MCF 10A (cell line): ENCODE measurements at places on chromosomes 11 and 22.

DNA sequence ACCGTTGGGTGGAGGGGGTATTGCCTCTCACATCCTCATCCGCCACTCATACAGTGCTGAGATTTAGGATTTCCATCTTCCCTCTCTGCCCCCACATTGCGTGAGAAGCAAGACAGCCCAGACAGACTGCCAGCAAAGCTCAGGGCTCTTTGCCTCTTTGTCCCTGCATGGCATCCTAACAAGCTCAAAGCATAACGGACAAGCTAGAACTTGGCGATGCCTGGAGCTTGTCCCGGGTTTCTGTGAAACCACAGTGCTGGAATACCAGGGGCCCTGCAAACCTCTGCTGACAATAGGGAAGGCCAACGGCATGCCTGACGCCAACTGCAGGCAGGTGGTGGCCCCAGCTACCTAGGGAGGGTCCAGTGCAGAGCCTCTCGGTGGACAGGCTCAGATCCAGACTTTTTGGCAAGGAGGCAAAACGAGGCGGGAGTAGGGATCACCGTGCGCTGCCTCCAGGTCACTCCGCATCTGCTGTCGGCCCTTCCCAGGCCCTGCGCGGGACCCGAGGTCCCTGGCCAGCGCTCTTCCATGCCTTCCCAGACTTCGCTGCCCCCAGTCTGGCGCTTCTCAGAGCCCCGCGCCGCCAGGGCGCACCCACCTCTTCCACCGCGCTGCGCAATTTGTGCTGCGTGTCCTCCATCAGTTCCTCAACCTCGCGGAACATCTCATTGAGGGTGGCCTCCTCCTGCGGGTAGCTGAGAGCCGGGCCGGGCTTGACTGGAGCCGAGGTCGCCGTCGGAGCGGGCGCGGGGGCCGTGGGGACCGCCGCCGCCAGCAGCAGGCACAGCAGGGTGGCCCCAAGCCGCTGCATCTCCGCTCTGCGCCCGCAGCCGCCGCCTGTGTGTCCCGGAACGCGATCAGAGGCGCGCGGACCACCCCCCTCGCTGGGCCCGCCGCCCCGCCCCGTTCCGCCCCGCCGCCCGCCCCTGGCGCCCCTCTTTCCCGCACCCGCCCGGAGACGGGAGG lies at the start of gene DKK3:
DKK3 (minus strand) TSS at position 858 of the 969 bp plus-strand sequence; CDS start at position 814, 44 bp downstream.
- no peak for DNase-seq

DNA sequence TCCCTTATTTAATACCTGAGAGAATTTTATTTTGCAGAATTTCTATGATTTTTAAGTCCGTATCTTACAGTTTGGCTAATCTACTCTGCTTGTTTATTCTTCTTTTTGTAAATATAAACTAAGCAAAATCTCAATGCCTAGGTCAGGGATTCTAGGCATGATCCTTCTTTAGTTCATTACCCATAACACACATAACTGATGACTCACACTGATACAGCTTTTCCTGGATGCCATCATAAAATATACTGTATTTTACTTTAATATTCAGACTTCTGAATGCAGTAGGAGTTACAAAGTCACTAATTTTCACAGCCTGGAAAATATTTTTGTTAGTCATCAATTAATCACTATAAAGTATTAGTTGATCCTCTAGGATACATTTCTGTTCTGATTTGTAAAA lies 898.2 kb upstream of the RAG2 start:
- no peak for DNase-seq

- DNase-seq = no peak
Measured at GRCh38 chr11:86220653-86221052, 23.9 kb upstream of the EED start.

DNA sequence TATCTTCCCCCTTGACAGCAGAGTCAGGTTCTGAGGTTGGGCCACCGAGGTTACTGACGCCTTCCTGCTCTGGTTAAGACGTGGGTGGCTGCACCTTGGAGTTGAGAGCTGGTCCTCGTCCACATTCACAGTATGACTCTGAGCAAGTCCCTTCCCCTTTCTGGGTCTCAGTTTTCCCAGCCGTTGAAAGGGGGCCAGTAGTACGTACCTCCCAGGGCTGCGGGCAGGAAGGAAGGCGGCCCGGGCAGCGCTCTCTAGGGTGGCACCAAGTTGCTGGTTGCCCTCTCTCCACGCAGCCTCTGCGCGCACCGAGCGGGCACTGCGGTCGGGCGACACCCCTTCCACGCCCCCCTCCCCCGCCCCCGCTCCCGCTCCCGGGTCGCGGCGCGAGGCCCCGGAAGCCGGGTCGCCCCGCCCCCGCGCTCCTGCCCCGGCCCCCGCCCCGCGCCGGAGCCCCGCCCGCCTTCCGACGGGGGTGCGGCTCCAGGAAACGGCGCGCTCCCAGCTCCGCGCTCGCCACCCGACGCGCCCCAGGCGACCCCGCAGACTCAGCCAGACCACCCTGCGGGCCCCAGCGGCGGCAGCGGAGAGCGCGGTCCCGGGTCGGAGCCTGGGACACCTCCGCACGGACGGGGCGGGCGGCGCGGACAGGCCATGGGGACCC lies at the start of gene EHBP1L1:
EHBP1L1 (plus strand) TSS at position 486 of the 664 bp plus-strand sequence. CDS start 250 bp downstream, outside the sequence.
- peak; percentile 65 for DNase-seq

- no peak for DNase-seq
Measured at GRCh38 chr22:48410536-48410935, 1417.1 kb downstream of the BRD1 start.

- no peak for DNase-seq
Measured at GRCh38 chr11:113504071-113504470, 28.9 kb upstream of the DRD2 start.

GRCh38 chr11:103887001-103887658 lies 149.3 kb upstream of the DDI1 start:
- no peak for DNase-seq

DNA sequence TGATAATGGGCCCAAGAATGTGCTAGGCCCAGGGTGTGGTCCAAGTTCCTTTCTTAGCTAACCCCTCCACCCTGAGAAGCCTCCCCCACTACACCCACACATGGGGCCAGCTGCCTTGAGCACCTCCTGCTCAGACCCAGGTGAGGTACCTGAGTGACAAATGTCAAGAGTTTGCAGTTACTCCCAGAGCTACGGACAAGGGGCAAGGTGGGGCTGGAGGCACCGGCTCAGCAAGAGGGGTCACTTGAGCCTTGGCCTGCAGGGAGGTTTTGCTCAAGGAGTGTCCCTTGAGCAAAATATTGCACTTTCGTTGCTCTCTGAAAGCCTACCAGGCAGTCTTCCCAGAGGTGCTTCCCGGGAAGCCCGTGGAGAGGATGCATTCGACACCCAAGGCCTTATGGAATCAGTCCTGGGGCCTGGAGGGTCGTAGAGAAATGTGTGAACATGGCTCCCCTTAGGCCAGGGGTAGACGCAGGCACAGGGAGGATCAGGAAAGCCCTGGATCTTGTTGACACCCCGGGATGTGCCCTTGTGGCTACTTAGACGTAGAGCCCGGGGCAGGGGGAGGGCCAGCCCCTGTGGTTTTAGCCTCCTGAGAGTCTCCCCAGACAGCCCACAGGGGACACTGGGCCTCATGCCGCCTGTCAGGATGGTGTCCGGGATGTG lies 114.2 kb downstream of the KCNQ1 start:
- DNase-seq = no peak

DNA sequence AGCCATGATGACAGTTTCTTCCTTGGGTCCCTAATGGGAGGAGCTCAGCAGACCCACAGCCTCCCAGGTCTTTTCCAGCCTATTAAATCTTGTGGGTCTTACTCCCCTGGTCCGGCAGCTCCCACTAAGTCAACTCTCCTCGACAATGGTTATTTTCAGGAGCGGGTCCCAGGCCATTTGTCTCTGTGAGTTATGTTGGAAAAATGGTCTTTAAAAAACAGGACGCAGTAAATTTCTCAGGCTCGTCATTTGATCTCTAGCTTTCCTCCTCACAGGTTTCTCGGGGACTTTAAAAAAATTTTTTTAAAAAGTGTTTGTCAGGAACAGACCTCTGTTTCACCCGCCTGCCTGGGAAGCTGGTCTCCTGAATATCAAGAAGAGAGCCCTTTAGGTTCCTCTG lies 397.5 kb upstream of the NARS2 start:
- DNase-seq = no peak

DNA sequence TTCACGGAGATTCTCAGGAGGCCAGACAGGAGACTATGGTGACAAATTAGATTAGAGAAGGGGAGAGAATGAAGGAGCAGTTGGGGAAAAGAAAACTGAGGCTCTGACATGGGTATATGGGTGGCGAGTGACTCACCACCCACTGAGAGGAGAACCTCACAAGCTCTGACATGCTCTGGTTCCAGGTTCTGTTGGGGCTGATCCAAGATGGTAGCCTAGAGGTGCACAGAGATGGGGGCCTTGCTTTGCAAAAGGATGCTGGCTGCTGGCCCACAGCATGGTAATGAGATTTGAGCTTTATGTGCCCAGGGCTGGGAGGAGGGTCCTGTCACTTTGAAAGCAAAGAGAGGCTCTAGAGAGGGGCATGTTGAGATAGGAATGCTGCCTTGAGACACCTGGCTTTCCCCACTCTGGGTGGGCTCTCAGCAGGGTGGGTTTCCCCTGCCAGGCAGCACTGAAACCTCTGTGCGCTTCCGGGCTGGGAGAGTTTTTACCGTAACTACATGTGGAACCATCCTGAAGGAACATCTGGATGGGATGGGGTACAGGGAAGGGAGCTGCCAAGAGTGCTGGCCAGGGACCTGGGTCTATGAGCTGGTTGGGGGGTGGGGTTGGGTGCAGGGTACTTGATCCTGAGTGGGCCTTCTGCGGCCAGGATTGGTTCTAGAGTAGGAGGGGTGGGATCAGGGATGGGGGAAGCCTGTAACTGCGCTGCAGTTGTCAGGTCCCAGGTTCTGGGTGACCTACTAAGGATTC lies 1.2 kb upstream of the GRK2 start:
- peak; percentile 80 for DNase-seq

GRCh38 chr11:108198833-108199232 lies 23.6 kb downstream of the NPAT start:
- DNase-seq = peak; percentile 21

DNA sequence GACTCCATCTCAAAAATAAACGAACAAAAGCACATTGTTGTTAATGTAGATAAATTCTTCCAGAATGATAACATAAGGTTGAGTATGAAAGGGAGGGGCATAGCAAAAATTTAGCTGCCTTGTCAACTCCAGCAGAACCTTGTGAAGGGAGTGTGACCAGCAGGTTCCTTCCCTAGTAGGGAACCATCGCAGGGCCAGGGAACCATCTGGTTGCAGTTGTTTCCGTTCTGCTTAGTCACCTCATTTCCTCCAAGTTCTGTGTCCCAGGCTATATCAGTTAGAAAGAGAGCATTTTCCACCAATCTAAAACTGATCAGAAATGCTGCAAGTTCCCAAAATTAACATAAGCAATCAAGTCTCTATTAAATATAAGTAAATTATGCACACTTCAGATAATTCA lies 126.7 kb upstream of the BLID start:
- no peak for DNase-seq

GRCh38 chr11:65857500-65857852 lies 504 bp downstream of the CFL1 start:
- no peak for DNase-seq

GRCh38 chr11:128291007-128291406 lies 296.4 kb downstream of the ETS1 start:
- DNase-seq = no peak

DNA sequence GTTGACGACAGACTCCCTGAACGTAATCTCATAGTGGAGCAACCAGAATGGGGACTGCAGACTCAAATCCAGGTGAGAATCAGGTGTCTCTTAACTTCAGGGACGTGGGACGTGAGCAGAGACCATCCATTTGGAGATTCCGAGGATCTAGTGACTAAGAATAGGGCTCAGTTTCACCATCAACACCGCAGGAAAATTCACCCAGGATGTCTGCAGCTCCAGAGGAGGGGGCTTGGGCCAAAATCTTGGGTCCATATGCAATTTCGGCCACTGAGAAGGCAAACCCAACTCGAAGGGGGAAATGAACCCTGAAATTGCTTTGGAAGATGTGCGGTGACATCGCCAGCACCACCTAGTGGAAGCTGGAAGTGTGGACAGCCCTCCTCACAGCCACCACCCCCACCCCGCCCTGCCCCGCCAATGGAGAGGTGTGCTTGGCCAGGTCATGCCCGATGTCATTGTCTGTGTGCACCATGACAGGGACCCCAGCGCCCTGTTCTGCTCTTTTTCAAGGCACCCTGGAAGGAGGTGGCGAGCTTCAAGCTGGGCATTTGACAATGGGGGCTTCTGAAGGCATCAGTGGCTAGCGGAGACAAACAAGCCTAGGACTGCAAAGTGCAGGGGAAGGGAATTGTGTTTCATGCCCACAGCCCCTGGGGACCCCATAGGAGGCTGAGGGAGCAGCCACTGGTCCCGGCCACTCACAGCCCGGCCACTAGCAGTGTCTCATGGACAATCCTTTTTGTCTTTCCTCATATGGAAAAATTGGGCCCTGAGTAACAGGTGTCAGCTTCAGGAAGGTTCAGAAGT lies 24.8 kb downstream of the APOL1 start:
- peak; percentile 66 for DNase-seq

DNA sequence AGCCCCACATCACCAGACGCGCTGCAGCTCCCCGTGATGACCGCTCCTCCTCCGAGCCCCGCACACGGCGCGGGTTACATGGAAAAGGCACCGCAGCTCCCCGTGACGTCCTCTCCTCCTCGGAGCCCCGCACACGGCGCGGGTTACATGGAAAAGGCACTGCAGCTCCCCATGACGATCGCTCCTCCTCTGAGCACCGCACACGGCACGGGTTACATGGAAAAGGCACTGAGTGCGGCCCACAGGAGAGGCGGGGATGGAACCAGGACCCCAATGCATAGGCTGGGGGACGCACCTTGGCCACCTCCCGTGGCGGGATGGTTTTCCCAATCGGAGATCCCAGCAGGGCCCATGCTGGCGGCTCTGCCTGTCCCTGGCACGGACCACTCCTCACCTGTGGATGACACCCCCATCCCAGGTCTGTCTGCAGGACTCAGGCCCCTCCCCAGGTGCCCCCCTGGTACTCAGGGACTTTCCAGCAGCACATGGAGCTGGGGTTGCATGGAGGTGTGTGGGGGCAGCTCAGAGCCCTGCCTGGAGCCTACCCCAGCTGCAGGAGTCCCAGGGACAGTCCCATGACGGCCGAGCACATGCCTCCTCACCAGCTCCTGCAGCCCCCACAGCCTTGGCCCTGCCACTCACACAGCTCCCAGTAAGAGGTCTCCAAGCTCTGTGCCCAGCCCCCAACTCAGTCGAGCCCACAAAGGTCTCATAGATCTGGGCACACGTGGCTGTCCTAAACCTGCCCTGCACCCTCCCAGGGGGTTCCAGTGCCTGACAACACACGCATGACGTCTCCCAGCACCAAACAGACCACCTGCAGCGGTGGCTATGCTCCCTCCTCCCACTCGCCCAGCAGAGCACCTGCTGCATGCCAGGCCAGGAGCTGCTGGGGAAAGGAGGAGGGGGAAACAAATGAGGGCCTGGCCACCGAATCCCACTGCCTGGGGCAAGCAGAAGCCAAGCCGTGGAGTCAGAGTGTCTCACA lies 166.6 kb downstream of the BRD1 start:
- no peak for DNase-seq

- DNase-seq = no peak
Measured at GRCh38 chr11:24389575-24389974, 107.3 kb upstream of the LUZP2 start.

DNA sequence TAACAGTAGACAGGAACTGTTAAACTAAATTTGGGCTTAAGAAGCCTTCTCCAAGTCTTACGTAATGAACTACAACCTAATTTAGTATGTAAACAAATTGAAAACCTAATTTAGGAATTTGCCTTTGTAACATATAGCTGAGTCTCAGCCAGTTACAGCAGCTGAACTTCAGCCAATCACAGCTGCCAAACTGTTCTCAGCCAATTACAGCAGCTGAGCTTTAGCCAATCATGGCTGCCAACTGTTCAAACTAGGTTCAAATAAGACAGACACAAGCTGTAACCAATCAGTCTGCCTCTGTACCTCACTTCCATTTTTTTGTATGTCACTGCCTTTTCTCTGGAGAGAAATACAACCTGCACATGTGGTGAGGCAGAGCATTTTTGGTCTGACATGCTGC lies 95.0 kb upstream of the CD44 start:
- DNase-seq = no peak
